ENCODE measurements at places on chromosomes 5 and 9.

GRCh38 chr9:86042199-86042978 is 57.0 kb downstream of the GOLM1 start:
- DNase-seq = no peak

DNA sequence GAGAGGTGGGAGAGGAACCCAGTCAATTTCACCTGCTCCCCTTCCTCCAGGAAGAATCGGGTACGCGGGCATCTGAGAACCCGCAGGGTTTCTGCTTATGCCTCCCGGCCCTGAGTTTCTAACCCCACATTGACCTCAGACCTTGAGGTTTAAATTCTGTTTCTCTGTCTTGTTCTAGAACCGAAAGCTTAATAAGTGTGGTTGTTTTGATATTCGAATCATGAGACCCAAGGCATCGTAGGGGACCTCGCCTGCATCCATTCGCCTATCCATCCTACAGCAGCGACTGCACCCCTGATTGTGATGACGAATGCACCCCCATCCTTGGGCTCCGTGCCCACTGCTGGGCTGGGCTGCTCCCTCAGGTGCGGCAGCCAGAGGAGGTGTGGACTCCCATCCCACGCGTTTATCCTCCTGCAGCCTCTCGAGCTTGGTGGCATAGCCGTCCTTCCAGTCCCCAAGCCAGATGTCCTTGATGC is 80.8 kb upstream of the IER5L start:
- no peak for DNase-seq

DNA sequence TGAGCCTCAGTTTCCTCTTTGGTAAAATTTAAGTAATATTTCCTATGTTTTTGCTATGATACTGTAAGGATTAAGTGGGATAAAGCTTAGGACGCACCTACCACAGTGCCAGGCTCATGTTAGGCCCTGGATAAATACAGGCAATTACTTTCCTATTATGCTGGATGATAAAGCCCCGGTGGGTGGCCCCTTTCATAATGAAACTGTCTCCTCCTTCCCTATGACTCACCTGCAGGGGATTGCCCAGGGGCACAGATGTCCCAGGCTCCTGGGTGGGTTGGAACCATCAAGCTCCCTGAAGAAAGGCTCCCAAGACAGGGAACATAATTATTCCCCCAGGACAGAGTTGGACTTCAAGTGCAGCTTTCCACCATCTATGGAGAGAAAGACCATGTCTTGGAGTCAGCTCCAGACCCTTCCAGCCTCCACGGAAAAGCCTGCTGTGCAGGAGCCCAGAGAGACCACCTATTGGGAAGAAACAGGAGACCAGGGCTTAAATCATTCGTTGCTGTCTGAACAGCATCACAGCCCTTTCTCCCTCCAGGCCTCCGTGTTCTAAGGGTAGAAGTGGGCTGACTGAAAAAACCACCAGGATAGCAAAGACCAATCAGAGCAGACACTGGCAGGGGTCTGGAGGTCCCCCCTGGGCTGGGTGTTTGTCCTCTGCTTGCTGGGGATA is 43.2 kb upstream of the FOXE1 start:
- DNase-seq = no peak

DNA sequence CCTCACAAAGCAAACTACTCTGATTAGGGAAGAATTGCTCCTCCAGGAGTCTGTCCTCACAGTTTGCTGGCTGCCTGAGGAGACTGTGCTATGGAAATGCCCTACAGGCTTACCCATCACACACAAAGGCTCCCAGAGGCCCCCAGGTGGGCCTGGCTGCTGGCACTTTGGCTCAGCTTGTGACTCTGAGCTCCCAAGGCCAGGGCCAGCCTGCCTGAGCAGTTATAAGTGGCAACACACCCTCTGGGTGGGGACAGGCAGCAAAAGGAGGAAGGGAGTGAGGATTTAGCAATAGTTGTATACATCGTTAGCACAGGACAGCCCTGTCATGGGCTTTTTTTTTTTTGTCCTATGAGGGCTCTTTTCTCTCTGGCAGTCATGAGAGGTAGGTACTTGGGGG is 103.5 kb downstream of the DAPK1 start:
- no peak for DNase-seq

DNA sequence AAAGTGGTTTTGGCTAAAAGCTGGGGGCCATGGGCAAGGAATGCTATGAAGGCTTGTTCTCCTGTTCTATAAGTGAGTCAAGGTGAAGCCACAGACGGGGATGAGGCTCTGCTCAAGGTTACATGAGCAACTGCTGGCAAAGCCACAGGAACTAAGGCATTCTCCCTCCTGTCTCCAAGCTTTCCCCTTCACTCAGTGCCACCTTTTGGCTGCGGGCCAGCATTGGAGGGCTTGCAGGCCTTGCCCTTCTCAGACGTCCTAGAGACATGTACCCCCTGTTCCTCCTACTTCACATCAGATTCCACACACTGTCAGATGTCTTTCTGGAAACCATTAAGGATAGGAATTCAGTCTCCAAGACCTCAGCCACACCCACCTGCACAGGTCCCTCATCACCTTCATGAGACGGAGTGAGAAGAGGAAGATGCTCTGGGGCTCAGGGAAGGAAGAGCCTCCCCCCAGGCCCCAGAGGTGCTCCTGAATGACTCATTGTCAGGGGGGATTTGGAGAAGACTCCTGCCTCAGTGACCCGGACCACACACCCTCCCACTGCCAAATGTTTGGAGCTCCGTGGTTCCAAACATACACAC is 20.5 kb upstream of the MEIKIN start:
- no peak for DNase-seq

- DNase-seq = no peak
These were observed 161.2 kb downstream of the GNA14 start for GRCh38 chr9:77486968-77487367.

DNA sequence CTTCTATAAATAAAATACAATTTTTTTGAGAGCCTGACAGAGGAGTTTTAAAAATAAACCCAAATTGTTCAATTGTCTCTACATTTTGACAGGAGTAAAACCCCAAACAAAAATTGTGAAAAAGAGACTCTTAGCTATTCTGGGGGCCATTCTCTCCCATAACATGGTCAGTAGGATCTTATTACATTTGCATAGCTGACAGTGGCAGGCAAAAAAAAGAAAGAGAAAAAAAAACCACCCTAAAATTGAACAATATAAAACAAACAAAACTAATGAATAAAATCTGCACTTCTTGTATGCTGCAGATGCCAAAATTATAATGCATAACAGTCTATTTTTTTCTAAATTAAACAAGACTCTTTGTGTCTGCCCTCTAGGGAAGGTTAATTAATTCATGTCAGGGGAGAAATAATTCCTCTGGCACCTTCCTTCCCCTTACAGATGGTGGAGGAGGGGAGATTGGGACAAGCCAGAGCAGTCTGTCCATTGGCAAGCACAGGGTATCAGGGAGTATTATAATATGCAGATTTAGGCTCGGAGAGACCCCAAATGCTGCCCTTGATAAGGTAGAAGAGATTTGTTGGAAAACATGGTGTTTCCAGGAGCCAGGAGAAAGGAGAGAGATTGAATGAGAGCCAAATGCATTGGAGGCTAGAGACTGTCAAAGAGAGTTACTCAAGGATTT is 79.7 kb upstream of the CDH6 start:
- DNase-seq = no peak

DNA sequence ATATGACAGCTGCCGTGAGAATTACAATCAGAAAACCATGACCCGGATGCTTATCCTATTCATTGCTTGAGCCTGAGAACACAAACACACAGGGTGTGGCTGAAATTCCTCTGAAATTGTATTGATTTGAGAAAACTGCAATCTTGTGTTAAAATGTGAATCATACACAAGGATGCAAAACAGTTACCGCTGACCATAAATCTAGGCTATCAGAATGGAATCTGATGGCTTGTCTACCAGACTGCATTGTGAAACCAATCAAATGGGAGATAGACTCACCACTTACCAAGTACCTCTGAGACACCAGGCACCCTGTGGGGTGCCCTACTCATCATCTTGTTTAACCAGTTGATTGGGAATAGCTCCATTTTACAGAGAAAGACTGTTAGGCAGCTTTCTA is 188.7 kb upstream of the MSX2 start:
- no peak for DNase-seq

- DNase-seq = no peak
These were observed 642 bp downstream of the RBM22 start for GRCh38 chr5:150700246-150700593.

GRCh38 chr5:156201788-156202403 is 125.1 kb upstream of the SGCD start:
- peak; percentile 2 for DNase-seq

GRCh38 chr9:28774433-28775235 is 1201.4 kb upstream of the C9orf72 start:
- DNase-seq = peak; percentile 71

GRCh38 chr9:131419026-131419614 is 25.2 kb downstream of the PRRC2B start:
- no peak for DNase-seq

- DNase-seq = no peak
These were observed 523.0 kb downstream of the CSNK1G3 start for GRCh38 chr5:124034963-124035362.

GRCh38 chr5:6000867-6001266 is 377.5 kb downstream of the MED10 start:
- DNase-seq = no peak

GRCh38 chr9:17063535-17064135 is 71.2 kb upstream of the CNTLN start:
- peak; percentile 57 for DNase-seq

- DNase-seq = peak; percentile 95
These were observed at the start of the genes EXD3 and NOXA1 for GRCh38 chr9:137422604-137423513. Gene EXD3 (minus strand): TSS chr9:137423162. CDS start chr9:137395357, 27,805 bp downstream. Gene NOXA1 (plus strand): TSS chr9:137423393. CDS start chr9:137423530, 137 bp downstream.

DNA sequence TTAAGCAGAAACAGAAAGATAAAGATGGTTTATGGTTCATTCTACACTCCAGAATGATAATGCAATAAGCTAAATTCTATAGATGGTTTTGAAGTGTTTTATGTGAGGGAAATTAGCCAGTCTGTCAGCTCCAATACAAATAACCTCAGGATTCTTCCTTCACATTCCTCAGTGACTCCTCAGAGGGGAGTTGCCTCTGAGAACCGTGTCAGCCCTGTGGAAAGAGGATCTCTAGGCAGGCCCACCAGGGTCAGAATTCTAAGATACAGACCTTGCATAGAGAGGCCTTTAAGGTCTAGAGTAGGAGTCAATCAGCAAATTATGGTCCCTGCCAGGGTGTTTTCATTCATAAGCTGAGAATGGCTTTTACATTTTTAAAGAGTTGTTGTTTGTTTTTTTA is 26.6 kb downstream of the RUSC2 start:
- DNase-seq = peak; percentile 61
